ENCODE measurements at places on chromosomes 5 and 9.
A peak's percentile ranks its signal among the peaks of the same experiment; 100 is the strongest.

DNA sequence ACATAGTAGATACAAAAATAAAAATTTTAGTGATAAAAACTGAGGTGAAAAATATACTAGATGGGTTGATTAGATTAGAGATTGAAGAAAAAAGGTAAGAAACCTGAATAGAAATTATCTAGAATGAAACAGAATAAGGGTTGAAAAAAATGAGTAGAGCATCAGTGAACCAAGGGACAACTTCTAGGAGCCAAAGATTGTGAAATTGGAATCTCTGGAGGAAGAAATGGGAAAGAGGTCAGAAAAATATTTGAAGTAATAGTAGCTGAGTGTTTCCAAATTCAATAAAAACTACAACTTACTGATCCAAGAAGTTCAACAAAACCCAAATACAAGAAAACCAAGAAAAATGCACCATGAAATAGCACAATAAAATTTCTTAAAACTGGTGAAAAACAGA lies 116.6 kb upstream of the STARD4 start:
- DNase-seq = no peak

GRCh38 chr5:98816582-98817222 lies 43.2 kb downstream of the RGMB start:
- DNase-seq = no peak

DNA sequence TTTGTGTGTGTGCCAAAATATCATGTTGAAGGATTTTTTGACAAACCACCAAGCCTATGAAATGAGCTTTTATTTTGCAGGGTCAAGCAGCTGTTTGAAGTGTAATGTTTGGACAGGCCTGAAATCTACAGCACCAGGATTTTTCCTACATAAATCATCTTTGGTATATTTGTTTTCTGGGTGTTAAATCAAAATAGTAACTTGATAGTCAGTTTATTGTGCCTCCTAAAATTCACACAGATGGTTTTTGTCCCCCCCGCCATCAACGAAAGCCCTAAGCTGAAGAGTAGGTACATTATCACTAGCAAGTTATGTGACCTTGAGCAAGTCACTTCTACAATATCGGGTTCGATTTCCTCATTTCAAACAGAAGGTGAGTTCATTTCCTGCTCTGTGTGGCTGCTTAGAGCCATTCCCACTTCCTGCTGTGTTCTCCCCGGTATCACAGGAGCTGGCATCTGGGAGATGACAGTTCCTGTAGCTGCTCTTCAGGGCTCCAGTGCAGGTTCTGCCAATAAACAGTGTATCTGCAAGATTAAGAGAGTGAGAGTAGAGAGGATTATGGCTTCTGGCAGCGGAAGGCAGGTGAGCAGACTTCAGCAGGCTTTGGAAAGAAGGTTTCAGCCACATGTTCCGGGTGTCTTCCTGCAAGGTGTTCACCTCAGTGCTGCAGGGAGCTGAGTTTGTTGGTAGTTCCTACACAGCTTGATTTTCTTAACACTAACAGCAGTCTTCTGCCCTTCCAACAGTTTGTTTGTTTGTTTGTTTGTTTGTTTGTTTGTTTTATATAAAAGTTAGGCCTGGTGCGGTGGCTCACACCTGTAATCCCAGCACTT lies 48.4 kb upstream of the GNE start:
- DNase-seq = no peak

GRCh38 chr9:22228542-22228941 lies 218.1 kb upstream of the DMRTA1 start:
- no peak for DNase-seq

DNA sequence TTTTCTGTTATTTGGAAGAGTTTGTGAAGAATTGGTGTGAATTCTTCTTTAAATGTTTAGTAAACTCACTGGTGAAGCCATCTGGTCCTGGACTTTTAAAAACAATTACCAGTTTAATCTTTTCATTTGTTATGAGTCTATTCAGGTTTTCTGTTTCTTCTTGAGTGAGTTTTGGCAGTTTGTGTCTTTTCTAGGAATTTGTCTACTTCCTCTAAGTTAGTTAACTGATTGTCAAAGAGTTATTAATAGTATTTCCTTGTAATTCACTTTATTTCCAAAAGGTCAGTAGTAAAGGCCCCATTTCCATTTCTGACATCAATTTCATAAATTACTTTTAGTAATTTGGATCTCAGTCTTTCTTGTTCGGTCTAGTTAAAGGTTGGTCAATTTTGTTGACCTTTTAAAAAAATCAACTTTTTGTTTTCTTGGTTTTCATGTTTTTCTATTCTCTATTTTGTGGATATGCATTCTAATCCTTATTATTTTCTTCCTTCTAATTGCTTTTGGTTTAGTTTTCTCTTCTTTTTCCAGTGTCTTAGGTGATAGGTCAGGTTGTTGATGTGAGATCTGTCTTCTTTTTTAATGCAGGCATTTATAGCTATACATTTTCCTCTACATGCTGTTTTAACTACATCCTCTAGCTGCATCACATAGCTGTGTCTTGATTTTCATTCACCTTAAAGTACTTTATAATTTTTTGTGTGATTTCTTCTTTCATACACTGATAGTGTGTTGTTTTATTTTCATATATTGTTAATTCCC lies 7.3 kb upstream of the SMIM3 start:
- no peak for DNase-seq

DNA sequence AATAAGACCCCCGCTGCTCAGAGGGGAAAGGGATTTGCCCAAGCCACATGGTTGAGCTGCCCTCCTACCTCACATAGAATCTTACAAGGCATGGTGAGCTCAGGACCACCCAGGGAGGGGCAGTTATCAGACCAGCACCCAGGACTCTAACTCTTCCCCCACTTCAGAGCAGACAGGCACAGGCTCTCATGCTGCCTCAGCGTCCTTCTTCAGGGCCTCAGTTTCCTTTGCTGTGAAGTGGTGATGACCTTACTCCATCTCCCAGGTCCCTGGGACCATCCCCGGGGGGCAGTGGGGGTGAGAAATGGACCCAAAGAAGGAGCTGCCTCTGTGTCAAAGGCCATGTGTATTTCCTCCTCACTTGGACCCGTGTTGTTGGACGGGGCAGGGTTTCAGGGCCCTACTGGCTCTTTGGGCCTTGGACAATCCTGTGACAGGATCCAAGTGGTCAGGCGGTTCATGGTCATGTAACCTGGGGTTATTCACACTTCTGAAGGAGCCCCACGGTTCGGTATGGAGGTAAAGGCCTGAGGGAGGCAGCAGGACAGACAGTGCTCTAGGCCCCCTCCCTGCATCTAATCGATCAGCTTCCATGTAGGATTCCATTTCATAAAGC lies 31.7 kb upstream of the CSF1R start:
- DNase-seq = peak; percentile 53

DNA sequence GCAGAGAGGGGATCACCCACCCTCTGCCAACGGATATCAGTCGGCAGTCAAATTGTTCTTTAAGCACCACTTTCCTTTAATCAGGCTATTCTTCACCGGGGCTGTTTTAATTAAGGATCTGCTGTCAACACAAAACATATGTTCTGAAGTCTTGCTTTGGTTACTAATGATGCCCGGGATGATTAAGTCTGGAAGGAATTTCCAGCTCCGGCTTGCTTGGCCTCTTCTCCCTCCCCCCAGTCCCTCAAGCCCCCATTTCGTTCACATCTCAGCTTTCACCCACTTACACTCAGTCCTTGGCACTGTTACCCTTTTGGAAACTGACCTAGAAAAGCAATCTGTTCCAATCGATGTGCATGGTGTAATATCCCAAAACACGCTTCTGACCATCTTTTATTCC lies 74.7 kb downstream of the MSX2 start:
- no peak for DNase-seq

All from left forelimb (tissue), 1 donor.